ENCODE measurements at places on chromosomes 4 and X.

DNA sequence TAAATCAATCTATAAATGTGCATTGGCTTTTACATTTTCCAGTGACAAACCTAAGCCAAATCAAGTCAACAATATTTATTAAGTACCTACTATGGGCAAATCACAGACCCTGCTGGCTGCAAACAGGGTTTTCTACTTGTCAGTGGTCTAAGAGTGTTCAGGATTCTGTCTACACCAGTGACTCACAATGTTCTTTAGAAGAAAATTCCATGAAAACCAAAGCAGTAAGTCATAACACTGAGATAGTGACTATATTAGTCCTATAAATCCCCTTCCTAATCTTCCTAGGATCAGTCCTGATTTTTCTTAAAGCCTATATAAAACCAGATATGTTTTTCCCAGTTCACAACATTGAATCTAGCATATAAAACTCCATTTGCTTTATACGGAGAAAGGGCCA lies 69.7 kb downstream of the PPP3CA start:
- DNase-seq, result no peak

DNA sequence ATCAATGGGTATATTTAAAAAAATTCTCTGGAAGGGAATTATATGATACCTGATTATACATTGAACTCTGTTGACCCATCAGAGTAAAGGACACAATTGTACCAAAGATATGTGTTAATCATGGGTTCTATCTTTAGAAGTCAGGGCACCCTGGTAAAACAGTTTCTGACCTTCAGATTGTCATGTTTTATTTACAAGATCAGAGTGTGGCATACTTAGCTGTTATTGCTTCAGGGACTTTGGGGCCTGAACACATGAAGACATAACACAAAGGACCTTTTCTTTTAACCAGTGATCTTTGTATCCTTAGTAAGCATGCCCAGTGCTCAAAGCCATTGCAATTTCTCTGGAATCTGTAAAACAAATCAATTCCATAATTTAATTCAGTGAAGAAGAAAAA lies 204.8 kb upstream of the RPS6KA3 start:
- DNase-seq, result no peak

- no peak for DNase-seq
Measured at GRCh38 chr4:144572660-144573059, 73.3 kb upstream of the HHIP start.

DNA sequence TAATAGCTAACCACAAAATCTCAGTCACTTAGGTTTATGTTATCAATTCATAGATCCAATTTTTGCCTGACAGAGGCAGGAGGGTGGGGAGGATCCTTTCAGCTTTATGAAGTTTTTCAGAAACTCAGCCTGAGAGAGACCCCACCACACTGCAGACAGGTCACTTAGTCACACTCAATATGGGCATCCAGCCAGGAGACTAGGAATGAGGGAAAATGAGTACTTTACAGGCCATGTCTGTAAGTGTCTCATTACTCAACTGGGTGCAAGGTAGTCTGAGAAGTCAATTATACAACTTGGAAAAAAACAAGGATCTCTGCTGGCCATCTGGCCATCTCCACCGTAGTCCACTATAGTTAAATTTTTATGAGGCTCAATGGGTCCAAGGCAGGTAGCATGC lies 365.9 kb downstream of the INPP4B start:
- no peak for DNase-seq

DNA sequence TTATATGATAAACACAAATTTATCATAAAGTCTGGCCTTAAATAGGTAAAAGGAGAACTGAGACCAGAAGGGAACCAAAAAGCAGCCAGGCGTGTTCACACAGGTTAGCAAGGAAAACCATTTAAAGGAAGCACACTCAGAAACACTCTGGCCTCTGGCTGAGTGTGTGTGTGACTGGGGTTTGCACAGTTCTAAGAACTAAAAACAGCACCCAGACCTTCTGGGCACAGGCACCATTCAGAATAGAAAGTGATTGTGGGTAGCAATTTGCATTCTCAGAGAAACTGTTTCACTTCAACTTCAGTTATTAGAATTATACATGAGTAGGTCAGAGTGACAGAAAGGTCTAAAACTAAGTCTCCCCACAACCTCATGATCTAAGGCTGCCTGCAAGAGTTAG lies 10.0 kb downstream of the GPR82 start:
- DNase-seq, result no peak

DNA sequence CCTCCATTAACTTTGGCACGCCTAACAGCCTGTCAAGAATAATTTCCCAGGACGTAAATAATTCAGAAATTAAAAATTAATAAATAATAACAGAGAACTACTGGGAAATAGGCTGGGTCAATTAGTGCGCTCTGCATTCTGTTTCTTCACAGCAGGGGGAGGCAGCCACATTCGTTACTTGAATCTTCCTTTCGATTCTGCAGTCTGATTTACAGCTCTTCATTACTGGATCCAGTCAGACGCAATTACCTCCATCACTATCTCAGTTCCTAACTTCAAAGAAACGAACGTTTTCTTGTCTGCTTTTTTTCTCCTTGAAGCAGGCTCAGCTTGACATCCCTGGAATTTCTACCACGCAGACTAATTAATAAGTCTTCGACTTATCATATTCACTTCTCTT lies 9.0 kb upstream of the RPL34 start:
- no peak for DNase-seq

DNA sequence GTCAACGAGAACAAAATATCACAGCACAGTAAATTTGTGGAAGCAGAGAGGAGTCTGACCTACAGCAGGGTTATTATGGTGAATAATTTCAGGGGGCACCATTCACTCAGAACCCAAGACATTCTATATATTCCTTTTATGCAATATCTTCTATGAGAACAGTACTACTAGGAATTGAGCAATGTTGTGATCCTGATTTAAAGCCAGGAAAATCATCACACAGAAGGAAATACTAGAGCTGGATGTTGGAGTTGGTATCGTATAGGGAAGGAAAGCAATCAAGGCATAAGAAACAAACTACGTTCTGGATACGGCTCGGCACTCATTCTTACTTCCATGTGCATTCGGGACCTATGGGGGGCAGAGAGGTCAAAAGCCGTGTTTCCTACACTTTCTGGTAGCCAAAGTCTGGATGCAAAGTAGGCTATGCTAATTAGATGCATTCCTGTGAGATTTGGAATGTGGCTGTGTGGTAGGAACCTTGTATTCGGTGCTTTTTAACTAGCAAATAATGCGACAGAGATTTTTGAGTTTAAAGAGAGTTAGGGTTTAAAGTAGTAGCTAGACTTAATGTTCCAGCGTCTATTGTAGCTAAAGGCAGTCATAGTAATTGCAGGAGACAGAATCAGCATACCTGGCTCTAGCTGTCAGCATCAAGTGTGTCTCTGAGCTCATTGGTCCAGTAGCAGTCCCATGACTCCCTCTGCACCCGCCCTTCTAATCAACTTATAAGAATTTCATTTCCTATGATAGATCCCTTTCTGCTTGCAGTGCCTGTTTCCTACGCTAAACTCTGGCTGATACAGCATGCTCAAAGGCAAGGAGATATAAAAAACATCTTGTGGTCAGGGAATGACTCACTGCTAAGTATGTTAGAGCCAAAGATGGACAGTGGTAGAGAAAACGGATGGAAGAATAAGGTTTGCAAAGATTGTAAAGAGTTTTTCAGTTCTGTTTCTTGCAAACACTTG lies 43.3 kb upstream of the PDGFC start:
- no peak for DNase-seq

DNA sequence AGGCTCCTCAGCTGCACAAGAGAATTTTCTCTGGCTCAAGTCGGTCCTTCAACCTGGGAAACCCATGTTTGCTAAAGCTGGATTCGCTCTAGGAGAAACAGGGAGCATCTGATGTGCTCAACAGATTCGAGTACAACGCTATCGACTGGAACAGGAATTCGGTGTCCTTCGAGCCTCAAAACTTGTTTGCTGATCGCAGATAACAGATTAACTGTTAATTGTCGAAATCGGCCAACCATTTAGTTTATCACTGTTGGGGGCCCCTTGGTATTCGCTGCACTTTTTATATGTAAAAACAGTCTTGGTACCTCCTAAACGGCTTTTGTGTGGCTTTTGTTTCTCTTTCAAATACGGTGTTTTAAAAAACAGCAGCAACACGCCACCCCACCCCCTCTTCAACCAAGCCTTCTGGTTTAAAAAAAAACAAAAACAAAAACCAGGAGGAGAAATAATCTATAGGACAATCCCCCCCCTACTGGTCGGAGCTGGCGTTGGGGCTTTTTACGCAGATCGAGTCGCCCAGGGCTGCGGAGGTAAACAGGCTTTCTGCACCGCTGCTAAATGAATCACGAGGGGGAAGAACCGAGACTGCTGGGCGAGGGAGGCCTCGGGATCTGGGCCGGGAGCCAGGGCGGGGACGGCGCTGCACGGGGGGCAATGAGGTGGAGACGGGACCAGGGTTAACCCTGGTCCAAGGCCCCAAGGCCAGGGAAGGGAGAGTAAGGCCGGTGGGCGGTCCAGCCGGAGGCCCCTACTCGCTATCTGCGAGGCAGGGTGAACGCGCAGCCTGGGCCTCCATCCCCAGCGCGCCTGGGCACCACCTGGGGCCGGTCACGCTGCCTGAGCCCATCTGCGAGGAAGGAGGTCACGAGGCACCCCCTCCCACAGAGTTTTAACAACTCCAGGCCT lies 71.7 kb upstream of the BCOR start:
- no peak for DNase-seq

- no peak for DNase-seq
Measured at GRCh38 chr4:44791831-44792230, 65.5 kb upstream of the GNPDA2 start.

DNA sequence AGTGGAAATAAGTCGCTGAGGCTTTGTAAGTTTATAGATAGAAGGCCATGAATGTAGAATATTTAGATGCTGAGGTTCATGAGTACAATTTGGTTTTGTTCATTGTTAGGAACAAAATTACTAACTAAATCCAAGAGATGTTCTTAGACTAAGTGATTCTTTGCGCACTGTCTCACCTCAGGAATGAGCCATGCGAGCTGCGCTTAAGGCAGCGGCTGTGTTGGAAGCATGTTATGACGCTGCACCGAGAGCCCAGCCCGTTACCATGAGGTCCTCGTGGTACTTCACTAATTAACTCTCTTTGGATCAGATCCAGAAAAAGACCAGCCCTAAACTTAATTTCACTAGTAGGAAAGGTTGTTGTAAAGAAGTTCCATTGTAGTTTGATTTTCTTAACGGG lies 166.2 kb downstream of the RAPGEF2 start:
- no peak for DNase-seq

GRCh38 chr4:1405254-1405635 lies 997 bp downstream of the NKX1-1 start:
- DNase-seq, result no peak
